Stimulated activated CD4-positive, alpha-beta T cell treated with anti-CD3 and anti-CD28 coated beads, Interleukin-1b, Interleukin-23, amount 100 ng/mL, for 48 hours (primary cell): ENCODE measurements at places on chromosomes 1 and 21.

- no peak for DNase-seq
These were observed 62.2 kb upstream of the ATP5PO start for GRCh38 chr21:33977721-33978369.

GRCh38 chr1:107145637-107146036, 4.8 kb downstream of the NTNG1 start:
- no peak for DNase-seq

DNA sequence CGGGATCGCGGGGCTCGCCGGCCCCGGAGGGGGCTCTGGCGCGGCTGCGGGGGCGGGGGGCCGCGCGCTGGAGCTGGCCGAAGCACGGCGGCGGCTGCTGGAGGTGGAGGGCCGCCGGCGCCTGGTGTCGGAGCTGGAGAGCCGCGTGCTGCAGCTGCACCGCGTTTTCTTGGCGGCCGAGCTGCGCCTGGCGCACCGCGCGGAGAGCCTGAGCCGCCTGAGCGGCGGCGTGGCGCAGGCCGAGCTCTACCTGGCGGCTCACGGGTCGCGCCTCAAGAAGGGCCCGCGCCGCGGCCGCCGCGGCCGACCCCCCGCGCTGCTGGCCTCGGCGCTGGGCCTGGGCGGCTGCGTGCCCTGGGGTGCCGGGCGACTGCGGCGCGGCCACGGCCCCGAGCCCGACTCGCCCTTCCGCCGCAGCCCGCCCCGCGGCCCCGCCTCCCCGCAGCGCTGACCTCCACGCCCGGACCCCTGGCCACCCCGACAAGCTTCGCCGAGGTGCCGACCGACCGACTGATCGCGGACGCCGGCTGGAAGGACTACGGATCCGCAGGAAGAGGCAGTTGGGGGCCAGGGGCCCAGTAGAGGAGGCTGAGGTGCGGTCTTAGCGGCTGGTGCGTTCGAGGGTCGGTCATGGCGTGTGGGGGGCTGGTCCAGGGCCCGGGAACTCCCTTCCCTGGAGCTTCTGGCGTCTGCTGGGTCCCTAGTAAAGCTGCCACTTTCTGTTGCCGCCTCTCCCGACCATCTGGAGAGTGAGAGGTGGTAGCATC, 711 bp downstream of the TRNP1 start:
- peak; percentile 23 for DNase-seq

GRCh38 chr1:22953740-22954141, 18.9 kb downstream of the LACTBL1 start:
- no peak for DNase-seq

GRCh38 chr21:42098957-42099505, 27.9 kb downstream of the UMODL1 start:
- no peak for DNase-seq

DNA sequence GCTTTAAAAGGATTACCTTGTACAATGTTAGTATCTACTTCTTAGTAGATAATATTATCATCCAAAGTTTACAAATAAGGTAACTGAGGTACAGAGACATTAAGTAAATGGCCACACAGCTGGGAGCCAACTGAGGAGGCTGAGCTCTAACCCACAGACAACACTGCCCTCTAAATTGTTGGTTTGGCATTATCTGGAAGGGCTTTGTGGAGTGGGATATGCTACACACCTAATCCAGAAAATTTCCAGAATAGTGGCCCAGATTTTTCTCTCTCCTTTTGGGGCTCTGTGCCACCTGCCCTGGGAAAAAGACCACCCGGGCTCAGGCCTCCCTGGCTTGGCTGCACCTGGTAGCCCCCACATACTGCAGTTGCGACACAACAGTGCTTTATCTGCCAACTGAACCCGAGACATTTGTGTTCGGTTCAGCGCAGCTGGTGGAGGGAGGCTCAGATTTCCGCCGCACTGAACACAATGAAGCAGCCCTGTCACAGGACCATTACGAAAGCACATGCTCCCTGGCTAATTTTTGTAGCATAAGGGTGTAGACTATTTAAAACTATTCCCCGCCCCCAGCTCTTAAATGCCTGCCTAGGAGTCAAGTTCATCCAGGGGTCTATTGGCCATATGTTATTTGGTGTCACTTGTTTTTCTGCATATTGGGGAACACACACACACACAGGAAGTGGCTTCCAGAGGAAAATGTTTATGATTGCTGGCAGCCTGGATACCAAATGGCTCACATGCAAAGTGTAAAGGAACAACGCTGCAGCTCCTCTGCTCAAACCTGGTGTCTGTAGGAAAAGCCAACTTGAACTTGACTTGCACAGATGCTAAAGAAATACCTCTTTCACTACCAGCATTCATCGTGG, 92.3 kb upstream of the ESRRG start:
- no peak for DNase-seq

GRCh38 chr1:95431235-95431634, 197.2 kb downstream of the RWDD3 start:
- DNase-seq = no peak
